ENCODE measurements at places on chromosomes 3 and 15. TPM values are rescaled to one million over a fixed set of nuclear protein-coding genes. Genes with fewer than 3 reads are reported as not detected.

The CHCHD4 gene
- total RNA-seq: 32.0 TPM

DNA sequence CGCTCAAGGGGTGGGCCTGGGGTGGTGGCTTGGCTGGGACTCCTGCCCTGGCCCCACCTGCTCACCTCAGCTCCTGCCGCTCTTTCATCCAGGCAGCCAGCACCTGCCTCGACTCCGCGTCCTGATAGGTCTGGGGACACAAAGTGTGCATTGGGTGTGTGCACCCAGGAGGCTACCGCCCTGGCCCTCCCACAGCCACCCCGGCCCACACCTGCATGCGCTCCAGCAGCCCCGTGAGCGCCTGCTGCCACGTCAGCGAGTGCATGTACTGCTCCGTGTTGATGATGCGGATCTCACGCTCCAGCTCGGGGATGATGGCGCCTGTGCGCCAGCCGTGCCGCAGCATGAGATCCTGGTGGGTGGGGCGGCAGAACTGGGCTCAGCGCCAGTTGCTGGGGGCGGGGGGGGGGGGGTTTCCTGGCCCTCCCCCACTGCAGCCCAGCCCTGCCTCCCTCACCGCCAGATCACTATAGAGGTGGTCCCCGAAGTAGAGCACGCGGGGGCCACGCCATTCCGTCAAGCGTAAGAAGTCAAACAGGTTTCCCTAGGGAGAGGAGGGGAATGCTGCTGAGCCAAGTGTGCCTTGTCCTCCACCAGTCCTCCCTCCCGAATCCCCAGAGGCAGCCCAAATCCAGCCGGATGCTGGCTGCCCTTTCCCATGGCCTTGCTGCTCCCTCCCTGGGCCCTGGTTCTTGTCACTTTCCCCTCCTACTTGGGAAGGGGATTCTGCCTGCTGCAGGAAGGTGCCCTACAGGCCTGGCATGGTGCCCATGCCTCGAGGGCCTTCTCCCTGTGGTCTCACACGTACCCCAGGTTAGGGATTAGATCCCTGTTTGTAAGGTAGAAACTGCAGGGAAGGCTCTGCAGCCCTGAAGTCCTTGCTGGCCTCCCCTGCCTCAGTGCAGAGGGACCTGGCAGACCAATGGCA is 8.6 kb downstream of the NT5DC2 start:
- no peak overlapping the region for H3K4me3 ChIP-seq
- H3K27me3 ChIP-seq: no peaks in the 10 kb centered on the region
- H3K36me3 ChIP-seq: peaks cover 21% of the 10 kb centered on the region
- no peak overlapping the region for H3K27ac ChIP-seq
- DNase-seq: no peak

DNA sequence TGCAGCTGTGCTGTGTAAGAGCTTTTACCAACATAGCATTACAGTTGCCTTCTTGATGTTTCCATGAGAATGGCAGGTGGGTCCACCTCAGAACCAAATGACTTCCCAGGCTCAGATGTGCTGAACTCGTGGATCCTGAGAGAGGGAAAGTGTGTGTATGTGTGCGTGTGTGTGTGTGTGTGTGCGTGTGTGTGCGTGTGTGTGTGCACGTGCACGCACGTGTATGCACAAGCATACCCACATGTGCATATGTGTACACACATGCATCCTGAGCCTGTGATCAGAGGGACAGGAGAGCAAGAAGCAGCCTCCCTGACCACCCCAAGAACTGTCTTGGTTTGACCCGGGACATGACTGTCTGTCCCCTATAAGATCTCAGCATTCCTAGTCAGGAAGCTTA is 48.1 kb downstream of the CHDH start:
- H3K27ac ChIP-seq: no peak overlapping the region
- no peak for DNase-seq
- H3K36me3 ChIP-seq: no peaks in the 10 kb centered on the region
- H3K4me3 ChIP-seq: no peak overlapping the region

The ROPN1 gene
- not detected for total RNA-seq
